ENCODE measurements at places on chromosomes 5 and 9.

- DNase-seq = no peak
Observed at GRCh38 chr5:177320879-177321278, 9.2 kb upstream of the MXD3 start.

GRCh38 chr5:150066901-150067396, 19.4 kb downstream of the CSF1R start:
- peak; percentile 83 for DNase-seq

DNA sequence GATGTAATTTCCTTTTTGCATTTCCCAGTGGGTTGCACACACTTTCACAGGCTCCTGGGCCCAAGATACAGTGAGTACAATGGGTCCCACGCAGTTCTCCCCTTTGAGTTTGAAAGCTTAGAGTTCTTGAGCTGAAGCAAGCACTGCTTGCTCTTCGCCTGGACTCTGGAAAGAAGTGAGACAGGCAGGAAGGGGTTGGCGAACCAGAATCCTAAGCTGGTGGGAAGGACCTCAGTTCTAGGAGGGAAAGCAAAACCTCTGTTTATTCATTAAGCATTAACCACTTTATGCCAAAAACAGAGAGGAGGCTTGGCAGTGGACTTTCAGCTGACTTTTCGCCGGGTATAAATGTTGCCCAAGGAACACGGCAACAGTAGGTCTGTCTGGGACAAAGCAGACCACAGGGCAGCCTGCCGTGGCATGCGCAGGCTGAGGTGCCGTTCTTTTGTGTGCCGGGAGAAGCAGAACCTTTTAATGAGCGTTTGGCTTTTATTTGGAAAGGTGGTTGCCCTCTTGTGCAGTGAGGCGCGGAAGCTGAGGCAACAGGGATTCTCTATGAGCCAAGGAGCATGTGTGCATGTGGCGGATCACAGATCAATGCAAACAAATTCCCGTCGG, 239.9 kb upstream of the PANK3 start:
- DNase-seq = no peak

DNA sequence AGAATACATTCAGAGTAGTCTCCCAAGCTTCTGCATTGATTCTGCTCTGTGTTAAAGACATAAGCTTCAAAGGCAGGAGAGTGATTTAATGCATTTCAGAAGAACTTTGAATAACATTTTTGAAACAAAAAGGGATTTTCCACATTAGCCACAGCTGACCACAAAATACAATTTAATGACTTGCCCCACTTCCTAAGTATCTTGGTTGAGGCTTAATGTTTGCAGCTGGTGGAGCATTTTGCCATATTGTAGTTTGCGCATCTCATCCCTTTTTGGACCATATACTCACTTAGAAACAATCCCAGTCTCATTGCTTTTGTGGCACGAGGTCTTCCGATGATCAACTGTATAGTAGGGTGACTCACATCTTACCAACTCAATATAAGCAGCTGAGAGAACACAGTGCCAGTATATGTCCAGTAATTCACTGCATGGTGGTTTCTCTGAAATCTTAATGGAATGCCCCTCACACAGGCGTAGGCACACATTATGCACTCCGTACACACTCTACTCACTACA, 455.8 kb upstream of the PTGER4 start:
- peak; percentile 92 for DNase-seq

DNA sequence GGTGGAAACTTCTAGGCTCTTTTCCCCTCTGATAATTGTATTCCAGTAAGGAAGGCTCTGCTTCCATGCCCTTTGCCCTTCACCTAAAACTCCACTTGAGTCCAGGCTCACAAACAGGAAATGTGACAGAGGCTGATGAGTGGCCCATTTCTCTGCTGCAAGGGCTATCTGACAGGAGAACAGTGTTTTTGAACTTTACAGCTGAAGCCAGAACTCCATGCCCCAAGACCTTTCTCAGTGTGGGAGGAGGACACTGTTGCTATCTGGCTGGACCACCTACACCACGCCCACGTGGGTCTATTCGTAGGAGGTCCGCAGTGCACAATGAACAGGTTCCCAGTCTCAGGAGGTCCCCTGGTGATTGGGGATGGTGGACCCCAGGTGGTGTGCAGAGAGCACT, 13.6 kb downstream of the GGTA1 start:
- no peak for DNase-seq

DNA sequence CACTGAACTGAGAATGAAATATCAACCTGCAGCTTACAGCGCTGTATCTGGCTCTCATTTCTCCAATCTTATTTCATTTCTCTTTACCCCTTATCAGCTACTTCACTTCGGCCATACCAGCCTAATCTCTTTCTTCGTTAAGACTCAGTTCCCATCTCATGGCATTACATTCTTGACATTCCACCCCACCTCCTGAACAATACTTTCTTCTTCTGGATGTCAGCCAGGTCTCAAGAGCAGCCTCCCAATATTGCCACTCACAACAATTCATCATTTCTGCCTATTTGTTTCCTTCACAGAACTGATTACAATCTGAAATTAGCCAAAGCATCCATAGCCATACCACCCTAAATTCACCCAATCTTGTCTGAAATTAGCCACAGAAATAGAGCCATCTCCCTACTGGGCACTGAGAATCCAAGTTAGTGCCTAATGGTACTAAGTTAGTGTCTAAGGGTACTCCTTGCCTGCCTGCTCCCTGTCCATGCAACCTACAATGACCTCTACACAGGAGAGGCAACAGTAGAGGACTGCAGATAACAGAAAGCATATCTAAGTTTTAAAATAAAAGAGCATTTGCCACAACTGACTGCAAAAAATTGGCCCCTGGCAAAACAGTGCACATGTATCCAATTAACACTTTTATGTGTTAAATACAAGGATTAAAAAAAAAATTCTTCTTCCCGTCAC, 35.2 kb downstream of the SETX start:
- peak; percentile 25 for DNase-seq

DNA sequence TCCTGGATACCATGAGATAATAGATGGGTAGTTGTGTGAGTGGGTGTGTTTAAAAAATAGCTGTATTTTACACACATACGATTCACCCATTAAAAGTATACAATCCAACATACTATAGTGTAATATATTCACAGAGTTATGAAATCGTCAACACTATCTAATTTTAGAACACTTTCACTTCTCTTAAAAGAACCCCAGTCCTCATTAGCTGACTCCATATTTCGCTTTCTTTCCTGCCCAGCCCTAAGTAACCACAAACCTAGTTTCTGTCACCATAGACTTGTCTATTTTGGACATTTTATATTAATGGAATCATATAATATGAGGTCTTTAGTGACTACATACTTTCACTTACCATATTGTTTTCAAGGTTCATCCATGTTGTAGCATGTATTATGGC, 63.8 kb upstream of the S1PR3 start:
- DNase-seq = no peak

DNA sequence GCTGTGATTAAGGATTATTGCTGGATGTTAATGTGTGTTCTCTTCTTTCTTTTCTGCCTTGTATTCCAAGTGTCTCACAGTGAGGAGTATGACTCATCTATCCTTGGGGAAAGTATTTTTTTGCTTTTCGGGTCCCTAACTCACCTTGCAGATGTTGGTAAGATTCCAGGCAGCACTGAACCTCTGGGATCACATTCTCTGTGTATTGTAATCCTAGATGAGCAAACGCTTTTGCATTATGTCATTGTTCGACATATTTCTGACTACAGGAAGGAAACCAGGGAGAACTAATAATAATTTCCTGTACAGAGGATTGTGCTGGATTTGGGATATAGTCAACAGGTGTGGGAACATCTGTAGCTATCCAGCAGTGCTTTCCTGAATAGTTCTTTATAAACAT, 246.1 kb upstream of the TUT7 start:
- peak; percentile 47 for DNase-seq

- DNase-seq = peak; percentile 51
Observed at GRCh38 chr5:9239071-9239470, 306.8 kb downstream of the SEMA5A start.

GRCh38 chr5:26847041-26847736, 191.2 kb downstream of the CDH9 start:
- DNase-seq = no peak

- no peak for DNase-seq
Observed at GRCh38 chr9:80492221-80492620, 920.5 kb downstream of the TLE4 start.

GRCh38 chr5:27830546-27830945, 792.2 kb upstream of the CDH9 start:
- peak; percentile 56 for DNase-seq

- peak; percentile 68 for DNase-seq
Observed at GRCh38 chr9:110126986-110127864, 80.7 kb downstream of the C9orf152 start.

- no peak for DNase-seq
Observed at GRCh38 chr5:166909926-166910325, 1381.5 kb upstream of the WWC1 start.

DNA sequence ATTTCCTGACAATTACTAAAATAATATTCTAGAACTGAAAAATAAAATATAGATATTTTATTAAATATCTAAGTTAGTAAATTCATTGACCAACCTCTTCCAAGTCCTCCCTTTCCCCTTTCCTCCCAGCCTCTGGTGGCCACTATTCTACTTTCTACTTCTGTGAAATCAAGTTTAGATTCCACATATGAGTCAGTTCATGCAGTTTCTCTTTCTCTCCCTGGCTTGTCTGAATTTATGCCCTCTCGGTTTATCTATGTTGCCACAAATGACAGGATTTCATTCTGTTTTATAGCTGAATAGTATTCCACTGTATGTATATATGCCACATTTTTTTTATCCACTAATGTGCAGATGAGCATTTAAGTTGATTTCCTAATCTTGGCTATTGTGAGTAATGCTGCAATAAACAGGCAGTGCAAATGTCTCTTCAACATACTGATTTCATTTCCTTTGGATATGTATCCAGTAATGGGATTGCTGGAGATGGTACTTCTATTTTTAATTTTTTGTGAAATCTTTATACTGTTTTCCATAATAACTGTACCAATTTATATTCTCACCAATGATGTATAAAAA, 52.3 kb downstream of the WDR36 start:
- DNase-seq = no peak

DNA sequence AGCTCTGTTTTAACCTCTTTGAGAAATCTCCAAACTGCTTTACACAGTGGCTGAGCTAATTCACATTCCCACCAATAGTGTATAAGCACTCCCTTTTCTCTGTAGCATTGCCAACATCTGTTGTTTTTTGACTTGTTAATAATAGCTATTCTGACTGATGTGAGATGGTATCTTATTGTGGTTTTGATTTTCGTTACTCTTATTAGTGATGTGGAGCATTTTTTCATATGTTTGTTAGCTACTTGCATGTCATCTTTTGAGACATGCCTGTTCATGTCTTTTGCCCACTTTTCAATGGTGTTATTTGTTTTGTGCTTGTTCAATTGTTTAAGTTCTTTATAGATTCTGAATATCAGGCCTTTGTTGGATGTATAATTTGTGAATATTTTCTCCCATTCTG, 225.2 kb upstream of the TRPC7 start:
- no peak for DNase-seq

DNA sequence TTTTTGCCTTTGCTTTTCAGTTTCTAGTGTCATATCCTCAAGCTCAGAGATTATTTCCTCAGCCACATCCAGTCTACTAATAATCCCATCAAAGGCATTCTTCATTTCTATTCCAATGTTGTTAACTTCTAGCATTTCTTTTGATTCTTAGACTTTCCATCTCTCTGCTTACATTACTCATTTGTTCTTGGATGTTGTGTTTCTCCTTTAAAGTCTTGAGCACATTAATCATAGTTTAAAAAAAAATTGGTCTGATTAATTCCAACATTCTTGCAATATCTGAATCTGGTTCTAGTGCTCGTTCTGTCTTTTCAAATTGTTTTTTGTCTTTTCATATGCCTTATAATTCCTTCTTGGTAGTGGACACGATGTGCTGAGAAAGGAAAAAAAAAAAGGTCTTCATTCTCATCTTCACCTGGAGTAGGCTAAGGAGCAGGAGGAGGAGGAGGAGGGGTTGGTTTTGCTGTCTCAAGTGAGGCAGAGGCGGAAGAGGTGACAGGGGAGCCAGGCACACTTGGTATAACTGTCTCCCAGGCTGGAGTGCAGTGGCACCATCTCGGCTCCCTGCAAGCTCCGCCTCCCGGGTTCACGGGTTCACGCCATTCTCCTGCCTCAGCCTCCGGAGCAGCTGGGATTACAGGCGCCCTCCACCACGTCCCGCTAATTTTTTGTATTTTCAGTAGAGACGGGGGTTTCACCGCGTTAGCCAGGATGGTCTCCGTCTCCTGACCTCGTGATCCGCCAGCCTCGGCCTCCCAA, 16.3 kb downstream of the PRXL2C start:
- DNase-seq = peak; percentile 22

DNA sequence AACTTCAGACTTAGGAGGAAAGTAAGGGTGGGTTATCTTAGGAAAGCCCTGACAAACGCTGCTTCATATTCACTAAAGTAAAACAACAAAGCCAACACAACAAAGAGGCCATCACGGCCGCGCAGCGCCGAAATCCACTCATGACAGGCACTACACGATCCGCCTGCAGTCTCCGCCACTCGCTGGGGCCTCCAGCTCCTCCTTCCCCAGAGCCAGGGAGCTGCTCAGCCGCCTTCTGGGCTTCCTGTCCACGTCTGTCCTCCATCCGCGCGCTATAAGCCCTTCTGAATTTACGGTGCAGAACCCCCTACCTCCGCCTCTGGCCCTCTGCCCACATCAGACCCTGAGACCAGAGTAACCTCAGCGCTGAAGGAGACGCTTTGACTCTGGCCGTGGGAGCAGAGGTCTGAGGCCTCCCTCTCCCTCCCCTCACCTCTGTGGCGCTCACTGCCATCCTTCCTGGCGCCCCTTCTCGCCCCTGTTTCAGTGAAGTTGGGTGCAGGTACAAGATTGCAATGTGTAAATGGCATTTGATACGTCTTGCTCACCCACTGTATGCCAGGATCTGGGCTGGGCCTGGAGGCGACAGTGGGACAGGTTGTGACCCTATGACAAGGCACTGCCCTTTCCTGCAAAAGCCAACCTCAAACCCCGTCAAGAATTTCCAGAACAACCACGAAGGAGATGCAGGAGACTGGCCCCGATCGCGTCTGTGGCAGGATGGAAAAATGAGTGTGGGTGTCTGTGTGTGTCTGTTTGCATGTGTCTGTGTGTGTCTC, 74.9 kb upstream of the PHYKPL start:
- DNase-seq = no peak

- DNase-seq = peak; percentile 2
Observed at GRCh38 chr5:94433397-94434163, 184.8 kb downstream of the KIAA0825 start.

DNA sequence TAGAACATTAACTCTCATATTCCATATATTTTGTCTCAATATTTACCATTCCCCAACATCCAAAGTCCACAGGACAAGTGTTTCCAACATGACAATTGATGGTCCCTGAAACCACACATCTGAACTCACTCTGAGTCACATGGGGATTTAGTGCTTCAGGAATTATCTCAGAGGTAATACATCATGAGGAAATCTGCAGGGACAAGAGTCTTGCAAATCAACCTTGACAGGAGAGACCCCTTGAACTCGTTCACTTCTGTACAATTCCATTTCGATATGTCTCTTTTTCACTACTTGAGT, 119.7 kb upstream of the ABCA1 start:
- no peak for DNase-seq

GRCh38 chr5:36870399-36871040, 6.0 kb upstream of the NIPBL start:
- DNase-seq = peak; percentile 68
